ENCODE measurements at places on chromosomes 12 and 14.

DNA sequence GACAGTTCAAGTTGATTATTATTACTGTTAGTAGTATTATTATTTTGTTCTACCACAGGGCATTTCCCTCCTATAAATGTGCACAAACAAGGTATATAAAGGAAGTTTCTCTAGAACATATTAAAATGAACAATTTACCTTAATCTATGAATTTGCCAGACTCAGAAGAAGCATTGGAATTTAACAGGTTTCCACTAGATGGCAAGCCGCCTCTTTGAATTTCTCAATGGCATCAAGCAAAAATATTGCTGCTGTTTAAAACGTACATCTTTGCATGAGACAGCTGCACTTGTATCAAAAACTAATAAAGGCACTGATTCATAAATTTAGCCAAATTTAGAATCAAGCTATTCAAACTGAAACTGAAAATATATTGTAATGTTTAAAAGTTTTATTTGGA is 34.6 kb upstream of the MIS18BP1 start:
- no peak for DNase-seq

- DNase-seq = no peak
Measured at GRCh38 chr14:103095210-103095778, 769 bp downstream of the EXOC3L4 start.

GRCh38 chr12:1810201-1810930 is 10.0 kb upstream of the LRTM2 start:
- no peak for DNase-seq

DNA sequence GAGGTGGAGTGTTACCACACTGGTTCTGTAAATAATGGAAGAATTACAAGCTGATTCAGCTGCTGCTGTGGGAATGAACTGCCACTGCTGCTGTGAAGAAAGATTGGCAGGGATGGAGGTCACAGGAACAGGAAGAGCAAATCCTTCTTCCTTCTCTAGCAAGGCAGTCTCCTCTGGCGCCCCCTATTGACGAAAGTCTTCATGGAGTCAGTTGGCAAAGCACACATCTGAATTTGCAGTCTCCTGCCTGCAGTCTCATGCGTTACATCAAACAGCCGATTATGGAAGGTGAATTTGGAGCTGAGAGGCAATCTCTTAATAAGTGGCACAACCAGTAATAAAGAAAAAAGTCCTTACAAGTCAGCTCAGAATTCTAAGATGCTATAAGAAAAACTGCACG is 106.0 kb upstream of the TMTC1 start:
- no peak for DNase-seq

DNA sequence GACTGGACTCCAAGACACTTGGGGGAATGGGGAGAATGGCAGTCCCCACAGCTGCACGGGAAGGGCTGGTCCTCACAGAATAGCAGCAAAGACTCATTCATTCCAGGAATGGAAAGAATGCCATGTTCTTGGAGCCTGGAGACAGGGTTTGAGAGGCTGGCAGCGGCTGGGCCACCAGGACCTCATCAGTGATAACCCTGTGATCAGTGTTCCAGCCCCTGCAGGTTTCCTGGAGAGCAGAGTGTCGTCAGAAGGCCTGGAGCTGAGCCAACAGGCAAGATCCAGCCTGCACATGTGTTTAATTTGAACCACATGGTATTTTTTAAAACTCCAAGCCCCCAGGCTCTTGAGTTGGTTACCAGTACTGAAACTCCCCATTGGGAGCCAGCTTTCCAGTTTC is 11.3 kb downstream of the BDKRB1 start:
- no peak for DNase-seq

DNA sequence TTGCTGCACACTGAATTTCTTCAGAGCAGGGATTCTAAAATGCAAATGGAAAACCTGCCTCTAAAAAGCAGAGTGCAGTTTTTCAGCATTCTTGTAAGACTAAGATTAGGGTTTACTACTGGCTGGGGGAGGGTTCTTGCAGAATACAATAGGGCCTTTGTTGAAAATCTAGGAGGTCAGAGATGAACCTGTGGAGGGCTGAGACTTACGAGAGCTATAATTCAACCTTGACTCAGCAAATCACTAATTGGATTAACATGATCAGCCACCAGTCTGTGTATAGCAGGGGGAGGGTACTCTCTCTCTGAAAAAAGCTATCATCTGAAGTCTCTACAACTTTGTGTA is 92.6 kb upstream of the HIF1A start:
- DNase-seq = no peak

DNA sequence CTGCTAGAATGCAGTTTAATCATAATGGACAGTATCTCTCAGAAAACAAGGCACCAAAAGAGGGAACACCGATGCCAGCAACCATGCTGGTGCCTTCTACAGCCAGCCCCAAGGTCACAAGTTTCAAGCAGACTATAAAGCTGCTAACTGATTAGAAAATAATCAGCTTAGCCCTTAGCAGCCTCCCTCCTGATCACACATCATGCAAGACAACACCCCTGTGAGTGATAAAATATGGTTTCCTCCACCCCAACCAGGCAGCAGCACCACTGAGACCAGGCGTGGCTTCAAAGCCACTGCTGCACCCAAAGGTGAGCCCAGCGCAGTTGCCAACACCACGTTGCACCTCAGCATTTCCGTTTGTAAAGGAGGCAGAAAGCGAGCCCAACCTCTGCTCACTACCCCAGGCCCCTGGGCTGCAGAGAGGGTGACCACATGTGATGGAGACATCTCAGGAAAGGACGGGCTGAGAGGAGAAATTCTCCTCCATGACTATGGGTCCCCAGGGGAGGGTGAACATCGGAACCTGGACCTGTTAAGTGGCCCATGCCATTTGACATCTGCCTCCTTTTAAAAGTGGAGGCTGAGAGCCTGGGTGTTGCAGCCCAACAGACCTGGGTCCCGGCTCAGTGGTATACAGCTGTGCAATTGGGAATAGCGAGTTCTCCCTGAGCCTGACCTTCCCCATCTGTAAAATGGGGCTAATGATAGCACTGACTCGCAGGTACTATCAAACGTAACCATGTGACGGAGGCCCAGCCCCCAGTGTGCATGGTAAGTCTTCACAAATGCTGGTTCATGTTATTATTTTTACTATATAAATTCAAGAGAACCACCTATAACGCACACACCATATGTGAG is 11.5 kb downstream of the ZFP36L1 start:
- DNase-seq = no peak

GRCh38 chr14:94239406-94239805 is 53.7 kb downstream of the SERPINA10 start:
- DNase-seq = no peak

GRCh38 chr12:132310181-132311040 is 19.0 kb downstream of the GALNT9 start:
- no peak for DNase-seq

- DNase-seq = no peak
Measured at GRCh38 chr12:117516034-117516433, 154.6 kb upstream of the NOS1 start.

GRCh38 chr14:60488175-60488574 is 2.3 kb upstream of the C14orf39 start:
- DNase-seq = no peak

DNA sequence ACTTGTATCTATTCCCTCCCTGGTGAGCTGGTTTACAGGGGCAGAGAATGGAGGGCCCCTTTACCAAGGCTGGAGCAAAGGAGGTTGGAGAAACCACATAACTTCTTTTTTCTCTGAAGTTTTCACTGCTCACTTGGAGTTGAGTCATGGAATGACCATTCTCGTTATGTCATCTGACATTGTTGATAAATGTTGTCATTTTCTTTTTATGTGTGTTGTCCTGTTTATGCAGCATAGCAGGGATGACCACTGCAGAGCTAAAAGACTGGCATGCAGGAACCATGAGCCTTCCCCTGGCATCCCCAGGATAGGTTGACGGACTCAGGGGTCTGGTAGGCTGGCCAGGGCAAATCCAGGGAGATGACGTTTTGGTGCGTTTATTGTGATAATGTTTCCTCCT is 256.8 kb upstream of the DDHD1 start:
- no peak for DNase-seq

All from SIG-M5 (cell line).